Activated CD8-positive, alpha-beta memory T cell treated with anti-CD3 and anti-CD28 coated beads for 24 hours (primary cell): ENCODE measurements at places on chromosomes 4 and X.

- no peak for DNase-seq
Observed at GRCh38 chr4:189096717-189097116, 844.0 kb upstream of the FRG1 start.

- no peak for DNase-seq
Observed at GRCh38 chr4:120286813-120287212, 220.2 kb upstream of the MAD2L1 start.

DNA sequence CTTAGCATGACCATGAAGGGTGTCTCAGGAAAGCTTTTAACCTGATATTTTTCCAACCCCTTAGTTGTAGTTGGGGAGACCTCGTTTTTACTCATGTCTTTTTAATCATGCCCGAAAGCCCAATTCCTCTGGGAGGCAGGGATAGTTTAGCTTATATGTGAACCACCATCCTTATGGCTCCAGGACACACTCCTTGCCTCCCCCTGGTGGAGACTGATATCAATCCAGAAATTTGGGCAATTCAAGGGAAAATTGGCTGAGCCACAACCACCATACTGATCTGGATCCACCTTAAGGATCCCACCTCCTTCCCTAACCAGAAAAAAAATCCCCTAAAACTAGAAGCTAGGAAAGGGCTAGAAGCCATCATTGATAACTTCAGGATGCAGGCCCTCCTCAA is 13.4 kb upstream of the COL25A1 start:
- DNase-seq = no peak

GRCh38 chr4:156999175-156999517 is 27.5 kb upstream of the PDGFC start:
- DNase-seq = no peak

DNA sequence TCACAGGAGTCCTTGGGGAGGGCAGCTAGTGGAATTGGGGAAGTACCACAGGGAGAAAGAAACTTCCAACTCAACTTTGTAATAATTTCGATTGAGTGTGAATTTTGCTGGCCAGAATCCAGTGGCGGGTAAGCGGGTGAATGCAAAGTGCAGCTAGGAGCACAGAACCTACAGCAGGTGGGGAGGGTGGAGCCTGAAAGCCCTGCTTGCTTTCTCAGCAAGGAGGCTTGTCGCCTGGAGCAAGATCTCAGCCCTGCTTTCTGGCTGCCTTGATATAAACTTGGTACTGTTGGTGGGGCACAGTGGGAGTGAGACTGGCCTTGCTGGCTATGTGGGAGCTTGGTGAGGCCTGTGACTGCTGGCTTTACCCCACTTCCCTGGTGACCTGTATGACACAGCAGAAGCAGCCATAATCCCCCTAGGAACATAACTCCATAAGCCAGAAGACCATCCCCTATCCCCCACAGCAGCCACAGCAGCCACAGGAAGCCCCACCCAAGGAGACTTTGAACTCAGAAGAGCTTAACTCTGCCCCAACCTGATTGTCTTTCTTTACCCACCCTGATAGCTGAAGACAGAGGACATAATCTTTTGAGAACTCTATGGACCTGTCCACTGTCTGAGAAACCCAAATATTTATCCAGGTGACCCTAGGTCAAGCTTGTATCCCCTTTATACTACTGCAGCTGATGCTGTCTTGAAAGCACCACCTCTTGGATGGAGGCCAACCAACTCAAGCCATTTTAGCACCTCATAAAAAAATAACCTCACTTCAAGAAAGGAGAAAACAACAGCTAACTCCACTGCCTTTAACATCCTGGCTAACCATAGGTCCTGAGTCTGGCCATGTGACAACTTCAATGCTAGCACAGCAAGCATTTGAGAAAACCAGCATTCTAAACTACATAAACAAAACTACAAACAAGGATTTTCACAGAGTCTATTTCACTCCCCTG is 87.2 kb upstream of the PDE5A start:
- DNase-seq = no peak

DNA sequence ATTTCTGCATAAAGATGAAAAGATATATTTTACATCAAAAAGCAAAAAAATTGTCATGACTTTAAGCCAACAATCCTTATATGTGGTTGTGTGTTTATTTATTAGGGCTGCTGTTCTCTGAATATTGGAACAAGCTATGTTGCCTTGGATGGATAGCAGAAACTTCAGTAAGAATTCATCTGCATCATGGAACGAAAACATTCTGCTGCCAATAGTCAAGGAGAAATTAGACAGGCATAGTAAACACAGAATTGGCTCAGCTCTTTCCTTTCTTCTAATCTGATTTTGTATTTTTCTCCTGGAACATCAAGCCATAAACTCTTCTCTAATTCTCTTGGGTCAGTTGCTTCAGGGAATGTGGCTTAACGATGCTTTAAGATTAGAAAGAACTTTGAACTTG is 1257.0 kb downstream of the NLGN4X start:
- DNase-seq = no peak

- no peak for DNase-seq
Observed at GRCh38 chr4:20474119-20474518, 222.4 kb downstream of the SLIT2 start.
